ENCODE measurements at places on chromosomes 6 and 20. TPM values are rescaled to one million over a fixed set of nuclear protein-coding genes. Genes with fewer than 3 reads are reported as not detected.

GRCh38 chr6:149851461-149852110, 12.6 kb downstream of the LRP11 start:
- no peaks in the 10 kb centered on the region for H3K4me1 ChIP-seq
- DNase-seq: no peak
- H3K27me3 ChIP-seq: no peaks in the 10 kb centered on the region
- H3K27ac ChIP-seq: no peak overlapping the region

DNA sequence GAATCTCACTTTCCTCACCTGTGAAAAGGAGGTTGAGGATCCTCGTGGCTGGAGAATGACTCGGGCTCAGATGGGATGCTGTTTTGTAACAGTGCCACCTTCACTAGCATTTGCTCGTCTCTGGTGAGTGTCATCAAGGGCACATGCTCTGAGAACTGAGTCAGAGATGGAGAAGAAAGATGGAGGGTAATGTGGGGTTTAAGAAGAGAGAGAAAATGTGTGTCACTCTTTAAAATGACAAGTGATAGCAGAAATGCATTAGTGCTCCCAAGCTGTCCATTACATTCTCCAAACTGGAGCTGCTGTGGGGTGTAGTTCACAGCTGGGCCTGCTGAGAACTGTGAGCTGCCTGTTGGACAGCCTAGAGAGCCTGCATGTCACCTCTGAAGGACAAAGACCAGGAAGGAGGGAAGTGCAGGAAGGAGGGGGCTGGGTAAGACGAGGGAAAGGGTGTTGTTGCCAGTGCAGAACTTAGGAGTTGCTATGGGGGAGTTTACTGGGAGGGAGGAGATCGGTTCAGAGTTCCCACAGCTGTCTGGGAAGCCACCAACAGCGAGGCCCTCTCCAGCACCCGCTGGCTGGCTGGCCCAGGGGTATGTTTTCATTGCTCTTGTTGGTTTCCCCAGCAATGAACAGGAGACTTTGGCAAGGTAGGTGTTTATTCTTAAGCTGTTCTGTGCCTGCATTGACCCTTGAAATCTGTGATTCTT, 19.8 kb downstream of the GMPR start:
- DNase-seq: no peak
- H3K27me3 ChIP-seq: no peaks in the 10 kb centered on the region
- H3K4me3 ChIP-seq: no peak overlapping the region

GRCh38 chr20:44601801-44602204, 19.4 kb downstream of the PKIG start:
- no peaks in the 10 kb centered on the region for H3K27me3 ChIP-seq
- H3K36me3 ChIP-seq: no peaks in the 10 kb centered on the region
- no peak overlapping the region for H3K4me3 ChIP-seq

DNA sequence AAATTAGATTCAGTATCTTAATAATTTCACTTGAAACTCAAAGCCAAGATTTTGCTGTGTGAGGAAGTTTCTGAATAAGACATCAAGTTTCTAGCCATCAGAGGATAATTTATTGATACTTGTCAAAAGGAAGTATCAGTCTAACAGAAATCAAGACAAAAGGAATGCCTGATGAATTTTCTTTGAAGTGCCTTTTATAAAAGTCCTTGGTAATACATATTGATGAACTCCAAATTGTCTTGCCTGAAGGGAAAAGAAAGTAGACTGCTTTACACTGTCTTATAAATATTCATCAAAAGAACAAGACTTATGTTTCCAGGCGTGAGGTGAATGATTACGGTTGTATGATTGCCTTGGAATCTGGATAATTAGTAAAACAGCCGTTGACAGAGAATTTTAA, 986.0 kb upstream of the MAP3K7 start:
- no peaks in the 10 kb centered on the region for H3K27me3 ChIP-seq
- no peaks in the 10 kb centered on the region for H3K36me3 ChIP-seq
- no peaks in the 10 kb centered on the region for H3K4me1 ChIP-seq
- DNase-seq: no peak

GRCh38 chr6:92297101-92297500, 1122.3 kb downstream of the EPHA7 start:
- no peaks in the 10 kb centered on the region for H3K4me1 ChIP-seq
- no peak overlapping the region for H3K4me3 ChIP-seq
- no peak overlapping the region for H3K27ac ChIP-seq

- no peak for DNase-seq
- no peaks in the 10 kb centered on the region for H3K27me3 ChIP-seq
- H3K27ac ChIP-seq: no peak overlapping the region
- H3K4me3 ChIP-seq: no peak overlapping the region
- H3K36me3 ChIP-seq: no peaks in the 10 kb centered on the region
These were observed 250.1 kb downstream of the ATXN1 start for GRCh38 chr6:16511040-16511660.

DNA sequence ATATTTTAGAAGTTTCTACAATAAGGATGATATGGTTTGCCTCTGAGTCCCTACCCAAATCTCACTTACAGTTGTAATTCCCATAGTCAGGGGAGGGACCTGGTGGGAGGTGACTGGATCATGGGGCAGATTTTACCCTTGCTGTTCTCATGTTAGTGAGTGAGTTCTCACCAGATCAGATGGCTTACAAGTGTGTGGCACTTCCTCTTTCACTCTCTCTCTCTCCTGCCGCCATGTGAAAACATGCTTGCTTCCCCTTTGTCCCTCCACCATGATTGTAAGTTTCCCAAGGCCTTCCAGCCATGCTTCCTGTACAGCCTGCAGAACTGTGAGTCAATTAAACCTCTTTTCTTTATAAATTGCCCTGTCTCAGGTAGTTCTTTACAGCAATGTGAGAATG, 527.5 kb upstream of the ID4 start:
- H3K4me1 ChIP-seq: no peaks in the 10 kb centered on the region
- H3K27me3 ChIP-seq: no peaks in the 10 kb centered on the region
- H3K4me3 ChIP-seq: no peak overlapping the region
- no peak overlapping the region for H3K27ac ChIP-seq
- H3K36me3 ChIP-seq: no peaks in the 10 kb centered on the region

DNA sequence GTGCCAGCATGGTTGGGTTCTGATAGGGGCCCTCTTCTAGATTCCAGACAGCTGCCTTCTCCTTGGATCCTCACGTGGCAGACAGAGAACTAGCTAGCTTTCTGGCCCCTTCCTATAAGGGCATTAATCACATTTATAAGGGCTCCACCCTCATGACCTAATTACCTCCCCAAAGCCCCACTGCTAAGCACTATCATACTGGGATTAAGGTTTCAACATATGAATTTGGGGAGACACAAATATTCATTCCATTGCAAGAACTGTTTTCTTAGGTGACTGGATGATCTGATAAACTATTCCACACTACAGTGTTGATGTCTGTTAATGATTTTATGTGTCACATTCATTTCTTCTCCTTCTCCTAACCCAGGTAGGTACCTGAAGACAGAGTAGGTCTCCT, 135.8 kb upstream of the COL21A1 start:
- no peak for DNase-seq
- peaks cover 3% of the 10 kb centered on the region for H3K4me1 ChIP-seq
- H3K36me3 ChIP-seq: no peaks in the 10 kb centered on the region
- H3K27ac ChIP-seq: peak overlapping the region; percentile 82

DNA sequence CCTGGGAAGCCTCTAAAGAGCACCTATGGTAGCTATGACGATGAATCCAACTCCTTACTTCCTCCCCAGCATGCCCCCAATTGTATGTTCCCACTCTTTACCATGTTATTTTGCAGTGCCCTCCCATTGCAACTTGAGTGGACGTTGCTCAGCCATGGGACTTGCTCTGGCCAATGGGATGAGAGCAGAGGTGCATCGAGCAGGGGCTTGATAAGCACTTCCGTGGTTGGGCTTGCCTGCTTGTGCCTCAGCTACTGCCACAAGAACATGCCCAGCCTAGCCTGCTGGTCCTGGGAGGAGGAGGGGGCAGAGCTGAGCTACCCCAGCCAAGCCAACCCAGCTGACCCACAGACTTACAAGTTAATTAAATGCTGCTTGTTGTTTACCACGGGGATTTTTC, 71.1 kb upstream of the CTNNBL1 start:
- H3K36me3 ChIP-seq: no peaks in the 10 kb centered on the region
- no peaks in the 10 kb centered on the region for H3K4me1 ChIP-seq
- H3K4me3 ChIP-seq: no peak overlapping the region
- H3K27ac ChIP-seq: no peak overlapping the region
- no peak for DNase-seq

GRCh38 chr6:169854813-169855212, 103.4 kb downstream of the ERMARD start:
- DNase-seq: no peak
- H3K36me3 ChIP-seq: no peaks in the 10 kb centered on the region
- no peaks in the 10 kb centered on the region for H3K27me3 ChIP-seq

- DNase-seq: no peak
- H3K27ac ChIP-seq: no peak overlapping the region
- H3K4me1 ChIP-seq: no peaks in the 10 kb centered on the region
- no peaks in the 10 kb centered on the region for H3K36me3 ChIP-seq
These were observed 95.8 kb upstream of the STXBP5 start for GRCh38 chr6:147108259-147108910.

RAE1 gene
- total RNA-seq: 11.6 TPM

HNF4A gene
- total RNA-seq: not detected

BPIFB4 gene
- not detected for total RNA-seq

TCF15 gene
- total RNA-seq: 1.0 TPM

DDO gene
- total RNA-seq: 1.3 TPM

MEP1A gene
- not detected for total RNA-seq

PTCHD4 gene
- 2.4 TPM for total RNA-seq

SPACA1 gene
- not detected for total RNA-seq
